ENCODE measurements at places on chromosomes 12 and 14. TPM values are rescaled to one million over a fixed set of nuclear protein-coding genes. Genes with fewer than 3 reads are reported as not detected.

- H3K27ac ChIP-seq, result no peak overlapping the region
- peaks cover 6% of the 10 kb centered on the region for H3K4me1 ChIP-seq
- H3K4me3 ChIP-seq, result no peak overlapping the region
- no peaks in the 10 kb centered on the region for H3K27me3 ChIP-seq
- DNase-seq, result no peak
Observed at GRCh38 chr12:79826267-79827128, 108.4 kb downstream of the PPP1R12A start.

Gene GDF11
- 12.6 TPM for total RNA-seq

Gene HOXC10
- total RNA-seq, result not detected

Gene ANO2
- total RNA-seq, result 3.3 TPM

GRCh38 chr12:82904219-82904790 lies 217.6 kb downstream of the TMTC2 start:
- H3K4me1 ChIP-seq, result peaks cover 8% of the 10 kb centered on the region
- H3K36me3 ChIP-seq, result no peaks in the 10 kb centered on the region
- H3K27me3 ChIP-seq, result no peaks in the 10 kb centered on the region
- no peak overlapping the region for H3K4me3 ChIP-seq
- no peak overlapping the region for H3K27ac ChIP-seq

Gene SUSD6
- total RNA-seq, result 4.5 TPM

Gene RILPL2
- 1.4 TPM for total RNA-seq

- peak overlapping the region; percentile 87 for H3K27ac ChIP-seq
- H3K36me3 ChIP-seq, result peaks cover 43% of the 10 kb centered on the region
- H3K4me1 ChIP-seq, result no peaks in the 10 kb centered on the region
- H3K4me3 ChIP-seq, result peak overlapping the region; percentile 68
Observed at GRCh38 chr12:133129368-133130037, 571 bp downstream of the ZNF891 start.

DNA sequence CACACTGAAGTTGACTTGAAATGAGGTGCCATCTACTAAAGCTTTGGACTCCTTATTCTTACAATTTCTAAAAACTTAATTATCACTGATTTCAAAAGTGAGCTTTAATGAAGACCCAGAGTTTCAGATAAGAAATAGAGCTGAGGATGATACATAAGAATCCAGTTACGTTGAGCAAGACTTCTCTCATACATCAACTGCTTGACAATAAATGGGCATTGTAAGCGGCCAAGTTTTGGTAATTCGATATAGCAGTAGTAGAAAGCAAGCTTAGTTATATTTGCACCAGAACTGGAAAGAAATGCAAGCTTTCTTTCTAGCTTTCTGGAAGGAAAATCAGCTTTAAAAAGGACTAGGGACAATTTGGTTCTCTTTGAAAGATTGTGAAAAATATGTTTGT lies 1359.6 kb downstream of the FSCB start:
- H3K36me3 ChIP-seq, result no peaks in the 10 kb centered on the region
- H3K4me3 ChIP-seq, result no peak overlapping the region
- H3K27ac ChIP-seq, result no peak overlapping the region
- H3K4me1 ChIP-seq, result peaks cover 7% of the 10 kb centered on the region
- no peak for DNase-seq

- no peaks in the 10 kb centered on the region for H3K36me3 ChIP-seq
- no peaks in the 10 kb centered on the region for H3K27me3 ChIP-seq
- no peak overlapping the region for H3K4me3 ChIP-seq
- H3K4me1 ChIP-seq, result no peaks in the 10 kb centered on the region
- H3K27ac ChIP-seq, result no peak overlapping the region
Observed at GRCh38 chr14:93946541-93947090, 19.5 kb downstream of the FAM181A start.

Gene GPR132
- 0.14 TPM for total RNA-seq

DNA sequence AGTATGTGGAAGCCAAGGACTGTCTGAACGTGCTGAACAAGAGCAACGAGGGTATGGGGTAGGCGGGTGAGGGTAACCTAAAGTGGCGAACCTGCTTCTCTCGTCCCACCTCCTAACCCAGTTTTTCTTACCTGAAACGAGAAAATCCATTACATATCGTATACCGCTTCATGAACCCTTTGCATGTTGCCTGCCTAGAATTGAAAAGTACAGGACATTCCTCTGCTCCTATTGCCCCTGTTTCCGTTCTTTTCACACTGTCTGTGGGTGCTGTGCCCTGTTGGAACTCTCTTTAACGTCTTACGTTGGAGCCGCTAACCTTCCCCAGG lies 513 bp downstream of the PFDN5 start:
- H3K27me3 ChIP-seq, result no peaks in the 10 kb centered on the region
- peak overlapping the region; percentile 80 for H3K27ac ChIP-seq
- no peak for DNase-seq

GRCh38 chr14:20469890-20470602 lies 840 bp downstream of the PNP start:
- H3K4me1 ChIP-seq, result peaks cover 19% of the 10 kb centered on the region
- H3K4me3 ChIP-seq, result peak overlapping the region; percentile 91
- peak; percentile 48 for DNase-seq
- H3K36me3 ChIP-seq, result peaks cover 21% of the 10 kb centered on the region
- H3K27me3 ChIP-seq, result no peaks in the 10 kb centered on the region

GRCh38 chr14:99552572-99553216 lies 51.3 kb downstream of the CCDC85C start:
- H3K27me3 ChIP-seq, result no peaks in the 10 kb centered on the region
- no peak overlapping the region for H3K4me3 ChIP-seq
- H3K4me1 ChIP-seq, result peaks cover 11% of the 10 kb centered on the region
- no peaks in the 10 kb centered on the region for H3K36me3 ChIP-seq
- no peak for DNase-seq

- H3K4me3 ChIP-seq, result peak overlapping the region; percentile 86
- H3K4me1 ChIP-seq, result peaks cover 29% of the 10 kb centered on the region
- H3K27ac ChIP-seq, result no peak overlapping the region
- peaks cover 74% of the 10 kb centered on the region for H3K27me3 ChIP-seq
- H3K36me3 ChIP-seq, result peaks cover 8% of the 10 kb centered on the region
Observed at GRCh38 chr12:57611827-57612710, 834 bp downstream of the ARHGEF25 start.

GRCh38 chr14:61321385-61322010 lies at the start of gene PRKCH:
Gene PRKCH, plus strand, starts transcription at chr14:61321579. Its CDS starts 523 bp downstream, at chr14:61322102.
- peaks cover 4% of the 10 kb centered on the region for H3K4me1 ChIP-seq
- DNase-seq, result peak; percentile 82
- no peak within 1 kb of the TSS for H3K27ac ChIP-seq
- peaks cover 48% of the 10 kb centered on the region for H3K27me3 ChIP-seq
- no peaks in the 10 kb centered on the region for H3K36me3 ChIP-seq

- no peak overlapping the region for H3K4me3 ChIP-seq
- no peak overlapping the region for H3K27ac ChIP-seq
- H3K36me3 ChIP-seq, result peaks cover 52% of the 10 kb centered on the region
- H3K27me3 ChIP-seq, result no peaks in the 10 kb centered on the region
Observed at GRCh38 chr12:43795716-43796280, 10.3 kb downstream of the TWF1 start.

Gene NUBPL
- total RNA-seq, result 21.4 TPM

GRCh38 chr14:59629444-59630287 lies 53.1 kb upstream of the CCDC175 start:
- peaks cover 9% of the 10 kb centered on the region for H3K4me1 ChIP-seq
- H3K27me3 ChIP-seq, result peaks cover 11% of the 10 kb centered on the region
- no peak overlapping the region for H3K27ac ChIP-seq
- no peaks in the 10 kb centered on the region for H3K36me3 ChIP-seq
- peak overlapping the region; percentile 89 for H3K4me3 ChIP-seq

Gene KLRC2
- total RNA-seq, result not detected

Gene SOAT2
- total RNA-seq, result not detected

Gene KLRC1
- total RNA-seq, result not detected

DNA sequence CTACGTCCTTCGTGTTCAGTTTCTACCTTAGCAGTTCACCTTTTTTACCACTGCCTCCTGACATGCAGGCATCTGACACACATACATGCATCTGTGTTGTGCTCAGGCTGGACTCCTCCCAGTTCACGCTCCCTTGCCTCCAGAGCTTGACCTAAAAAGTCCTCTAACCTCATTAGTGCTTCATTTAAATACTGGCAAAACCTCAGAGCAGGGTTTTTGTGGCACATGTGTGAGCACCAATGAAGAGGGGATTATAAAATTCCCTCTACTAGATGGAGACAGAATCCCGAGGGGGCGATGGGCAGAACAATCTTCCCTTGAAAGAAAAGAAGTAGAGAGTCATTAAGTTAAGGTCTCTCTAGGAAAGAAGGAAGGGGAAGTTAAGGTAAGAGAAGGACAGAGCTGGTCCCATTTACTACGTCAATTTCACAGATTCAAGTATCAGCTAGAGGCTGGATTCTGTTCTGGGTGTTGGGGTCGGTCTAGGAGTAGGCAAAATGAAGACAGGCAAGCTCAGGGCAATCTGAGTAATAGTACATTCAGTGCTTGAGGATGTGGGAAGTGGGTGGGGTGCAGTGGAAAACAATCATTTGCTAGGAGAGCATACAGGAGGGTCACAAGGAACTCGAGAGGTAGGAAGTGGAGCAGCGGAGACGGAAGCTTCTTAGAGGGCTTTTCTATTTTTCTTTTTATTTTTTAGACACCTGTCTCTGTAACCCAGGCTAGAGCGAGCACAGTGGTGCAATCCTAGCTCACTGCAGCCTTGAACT lies 7.5 kb downstream of the HAL start:
- H3K27me3 ChIP-seq, result no peaks in the 10 kb centered on the region
- peaks cover 27% of the 10 kb centered on the region for H3K4me1 ChIP-seq
- DNase-seq, result no peak
- H3K36me3 ChIP-seq, result no peaks in the 10 kb centered on the region

Gene SNRPF
- total RNA-seq, result 35.4 TPM

GRCh38 chr12:10386857-10387256 lies 3.0 kb downstream of the KLRK1 start:
- no peaks in the 10 kb centered on the region for H3K36me3 ChIP-seq
- no peak for DNase-seq
- H3K4me1 ChIP-seq, result no peaks in the 10 kb centered on the region
- no peak overlapping the region for H3K27ac ChIP-seq

DNA sequence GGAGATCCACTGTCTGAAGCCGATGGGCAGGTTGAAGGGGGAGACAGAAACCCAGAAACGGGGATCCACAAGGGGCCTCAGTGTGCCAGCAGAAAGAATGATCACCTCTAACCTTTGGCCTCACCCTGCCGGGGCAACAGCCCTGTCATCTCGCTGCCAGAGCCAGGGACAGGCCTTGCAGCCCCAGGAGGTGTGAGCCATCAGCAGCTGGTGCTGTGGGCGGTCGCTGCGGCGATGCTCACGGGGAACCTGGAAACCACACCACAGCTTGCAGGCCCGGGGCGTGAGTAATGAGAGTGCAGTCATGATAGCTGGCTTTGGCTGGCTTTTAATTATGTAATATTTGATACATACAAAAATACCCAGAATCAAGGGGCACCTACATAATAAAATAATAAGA lies 4.7 kb upstream of the TTC7B start:
- no peak overlapping the region for H3K4me3 ChIP-seq
- DNase-seq, result no peak
- no peak overlapping the region for H3K27ac ChIP-seq
- peaks cover 6% of the 10 kb centered on the region for H3K4me1 ChIP-seq
- no peaks in the 10 kb centered on the region for H3K36me3 ChIP-seq

DNA sequence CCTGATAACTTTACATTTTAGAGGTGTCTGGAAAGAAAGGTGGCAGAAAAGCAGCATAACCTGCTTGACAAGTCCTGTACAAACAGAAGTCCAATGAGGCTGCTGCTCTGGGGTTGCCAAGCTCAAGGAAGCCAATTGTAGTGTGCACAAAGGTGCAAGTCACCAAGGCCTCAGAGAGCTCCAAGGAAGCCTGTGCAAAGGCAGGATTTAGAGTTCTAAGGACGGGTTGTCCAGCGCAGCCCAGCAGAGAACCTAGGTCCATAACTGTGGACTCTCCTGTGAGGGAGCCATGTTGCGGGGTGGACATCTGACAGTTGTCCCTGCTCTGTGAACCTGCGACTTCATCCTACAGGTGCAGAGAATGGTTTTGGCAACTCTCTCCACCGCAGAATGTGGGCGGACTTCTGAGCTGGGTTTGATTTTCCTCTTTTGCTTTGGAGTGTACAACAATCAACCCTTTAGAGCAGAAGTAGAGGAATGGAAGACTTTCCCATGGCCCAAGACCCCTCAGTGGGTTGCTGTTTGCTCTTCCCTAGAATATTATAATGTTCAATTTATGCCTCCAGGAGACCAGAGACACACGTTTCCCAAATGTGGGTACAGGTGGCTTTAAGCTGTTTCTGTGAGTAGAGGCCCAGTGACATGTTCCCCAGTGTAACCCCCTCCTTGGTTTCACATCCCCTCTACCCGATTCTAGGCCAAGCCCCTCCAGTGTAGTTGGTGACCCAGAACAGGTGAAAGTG lies 81.0 kb downstream of the ETV6 start:
- no peaks in the 10 kb centered on the region for H3K27me3 ChIP-seq
- H3K27ac ChIP-seq, result peak overlapping the region; percentile 40
- H3K36me3 ChIP-seq, result no peaks in the 10 kb centered on the region
- no peak overlapping the region for H3K4me3 ChIP-seq
- peak; percentile 41 for DNase-seq

Gene LRRC43
- total RNA-seq, result not detected

Gene MYF5
- not detected for total RNA-seq

Gene ARHGAP9
- total RNA-seq, result 4.6 TPM

- no peaks in the 10 kb centered on the region for H3K27me3 ChIP-seq
- peak overlapping the region; percentile 19 for H3K4me3 ChIP-seq
- DNase-seq, result peak; percentile 72
- no peaks in the 10 kb centered on the region for H3K36me3 ChIP-seq
- H3K4me1 ChIP-seq, result peaks cover 35% of the 10 kb centered on the region
Observed at GRCh38 chr14:49882826-49883694, 9.8 kb upstream of the ARF6 start.

- H3K36me3 ChIP-seq, result no peaks in the 10 kb centered on the region
- no peaks in the 10 kb centered on the region for H3K27me3 ChIP-seq
- H3K4me1 ChIP-seq, result peaks cover 6% of the 10 kb centered on the region
- no peak overlapping the region for H3K4me3 ChIP-seq
- DNase-seq, result no peak
Observed at GRCh38 chr12:19110221-19110940, 19.2 kb upstream of the PLEKHA5 start.

DNA sequence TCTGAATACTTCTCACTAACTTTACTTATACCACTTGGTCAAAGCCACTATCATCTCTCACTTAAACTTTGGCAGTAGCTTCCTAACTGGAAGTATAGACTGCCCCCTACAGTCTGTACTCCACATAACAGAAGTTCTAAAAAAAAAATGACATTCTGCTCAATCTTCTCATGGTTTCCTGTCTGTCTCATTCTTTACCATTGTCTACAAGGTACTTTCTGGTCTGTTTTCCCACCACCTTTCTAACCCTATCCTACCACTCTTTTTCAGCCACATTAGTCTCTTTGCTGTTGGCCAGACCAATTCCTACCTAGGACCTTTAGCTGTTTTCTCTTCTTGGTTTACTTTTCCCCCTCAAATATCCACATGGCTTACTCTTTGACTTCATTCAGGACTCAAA lies 14.7 kb downstream of the CPSF6 start:
- DNase-seq, result peak; percentile 79
- H3K27ac ChIP-seq, result no peak overlapping the region
- H3K27me3 ChIP-seq, result no peaks in the 10 kb centered on the region
- no peak overlapping the region for H3K4me3 ChIP-seq
- H3K4me1 ChIP-seq, result peaks cover 15% of the 10 kb centered on the region
- peaks cover 48% of the 10 kb centered on the region for H3K36me3 ChIP-seq

Gene ABCC9
- total RNA-seq, result 0.04 TPM

All from GM23338 (cell line).